ENCODE measurements at places on chromosomes 5 and 9.
A peak's percentile ranks its signal among the peaks of the same experiment; 100 is the strongest.

DNA sequence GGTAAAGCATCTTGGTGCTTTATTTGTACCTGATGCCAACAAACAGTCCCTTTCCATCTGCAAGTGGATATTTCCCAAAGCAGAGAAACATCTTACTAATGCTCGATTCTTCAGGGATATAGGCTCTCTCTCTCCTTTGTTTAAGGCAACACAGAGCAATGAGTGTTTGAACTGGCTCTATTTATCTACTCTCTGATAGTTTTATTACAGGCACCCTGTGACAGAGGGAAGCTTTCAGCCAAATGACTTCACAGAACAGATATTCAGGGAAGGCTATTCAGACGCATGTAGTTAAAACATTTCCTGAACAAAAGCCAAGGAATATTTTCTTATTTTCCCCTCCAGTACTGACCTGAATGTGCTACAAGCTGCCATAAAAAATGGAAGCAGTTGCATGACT is 141.8 kb downstream of the YIPF5 start:
- no peak for DNase-seq

DNA sequence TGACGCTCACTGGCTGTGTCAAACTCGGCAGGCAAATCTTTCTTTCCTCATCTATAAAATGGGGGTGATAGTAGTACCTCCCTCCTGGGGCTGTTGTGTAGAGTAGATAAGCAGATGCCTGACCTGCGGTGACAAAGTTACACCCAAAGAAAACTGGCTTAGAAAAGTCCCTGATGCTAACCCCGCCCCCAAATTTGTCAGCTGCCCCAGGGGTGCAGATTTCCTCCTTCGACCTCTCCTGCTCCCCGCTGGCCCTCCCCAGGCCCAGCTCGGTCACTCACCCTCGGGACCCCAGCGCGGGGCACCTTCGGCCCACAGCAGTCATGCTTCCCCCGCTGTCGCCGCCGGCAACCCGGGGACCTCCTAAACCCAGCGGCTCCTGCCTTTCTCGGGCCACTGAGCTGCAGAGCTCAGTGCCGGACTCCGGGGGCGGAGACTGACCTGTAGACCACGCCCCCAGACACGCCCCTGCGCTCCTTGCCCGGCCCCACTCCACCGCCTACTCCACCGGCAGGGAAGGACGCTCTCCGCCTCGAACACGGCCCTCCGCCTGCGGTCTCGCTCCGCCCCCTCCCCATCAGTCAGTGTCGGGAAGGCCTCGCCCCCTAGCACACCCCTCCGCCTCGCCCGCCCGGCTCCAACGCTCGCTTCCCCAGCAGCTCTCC is 7.4 kb downstream of the SH2D3C start:
- DNase-seq, result peak; percentile 91

DNA sequence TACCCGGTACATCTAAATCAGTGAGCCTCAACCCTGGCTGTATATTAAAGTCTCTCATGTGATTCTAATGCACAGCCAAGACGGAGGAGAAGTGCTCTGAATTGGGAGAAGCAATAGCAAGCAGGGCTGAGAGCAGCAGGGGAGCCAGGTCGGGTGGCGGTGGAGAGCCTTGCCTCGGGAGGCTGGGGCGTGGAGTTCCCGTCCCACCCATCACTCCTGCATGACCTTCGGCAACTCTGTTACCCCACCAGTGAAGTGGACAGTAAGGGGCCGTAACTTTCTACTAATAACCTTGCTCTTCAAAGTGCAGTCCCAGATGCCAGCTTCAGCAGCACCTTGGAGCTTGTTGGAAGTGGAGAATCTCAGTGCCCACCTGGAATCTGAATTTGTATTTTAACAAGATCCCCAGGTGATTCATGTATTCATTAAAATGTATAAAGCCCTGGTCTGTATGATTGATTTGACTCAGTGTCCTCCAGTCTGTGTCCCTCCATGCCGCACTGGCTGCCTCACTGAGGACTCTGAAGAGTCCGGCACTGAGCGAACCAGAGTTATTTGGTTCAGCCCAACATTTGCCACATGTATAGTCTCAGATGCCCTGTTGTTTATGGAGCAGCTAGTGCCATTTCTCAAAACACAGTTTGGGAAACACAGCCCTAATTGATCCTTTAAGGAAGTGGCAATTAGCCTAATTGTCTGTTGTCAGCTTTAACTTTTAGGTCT is 6.5 kb downstream of the ERGIC1 start:
- no peak for DNase-seq

- DNase-seq, result no peak
Measured at GRCh38 chr5:42948961-42949347, 91.2 kb downstream of the ANXA2R start.

Data from head of caudate nucleus (tissue), 42 donors.